ENCODE measurements at places on chromosomes 6 and 20.

- no peak for DNase-seq
Measured at GRCh38 chr6:132511831-132512220, 1.1 kb downstream of the STX7 start.

GRCh38 chr20:50371878-50372769 lies 138.1 kb upstream of the PTPN1 start:
- no peak for DNase-seq

- DNase-seq: no peak
Measured at GRCh38 chr6:104201557-104201956, 658.2 kb downstream of the HACE1 start.

- DNase-seq: no peak
Measured at GRCh38 chr6:116799945-116800344, 28.9 kb downstream of the GPRC6A start.

GRCh38 chr6:135567375-135568083 lies 70.0 kb upstream of the AHI1 start:
- no peak for DNase-seq

GRCh38 chr20:54188132-54188849 lies 14.5 kb upstream of the CYP24A1 start:
- DNase-seq: no peak

- DNase-seq: no peak
Measured at GRCh38 chr20:61664556-61665320, 400.9 kb downstream of the TAF4 start.

- no peak for DNase-seq
Measured at GRCh38 chr6:68069921-68070710, 565.0 kb upstream of the ADGRB3 start.

DNA sequence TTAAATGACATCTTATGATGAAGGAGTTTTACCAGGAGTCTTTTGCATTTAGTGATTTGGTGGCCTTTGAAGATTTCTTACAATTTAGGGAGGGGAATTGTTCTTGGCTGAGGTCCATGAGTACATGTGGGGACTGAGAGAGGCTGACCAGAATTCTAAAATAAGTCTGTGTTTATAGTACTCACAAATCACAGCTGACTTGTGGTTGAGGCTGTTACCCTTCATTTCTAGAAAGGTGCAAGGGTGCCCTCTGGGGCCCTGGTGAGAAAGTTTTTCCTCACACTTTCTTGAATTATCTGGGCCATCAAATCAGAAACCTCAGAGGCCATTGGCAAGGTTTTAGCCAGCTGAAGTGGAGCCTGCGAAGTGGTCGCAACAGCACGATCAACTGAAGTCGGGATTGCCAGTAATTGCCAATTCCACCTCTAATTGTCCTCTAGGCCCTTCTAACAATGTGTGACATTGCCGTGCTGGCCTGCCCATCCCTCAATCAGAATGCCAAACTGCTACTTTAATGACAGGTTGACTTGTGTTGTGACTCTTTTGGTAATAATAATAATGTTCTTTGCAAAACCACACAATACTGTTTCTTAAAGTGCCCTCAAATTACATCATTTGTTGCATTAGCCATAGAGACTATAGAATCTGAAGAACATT lies 221.6 kb downstream of the OGFRL1 start:
- DNase-seq: no peak

DNA sequence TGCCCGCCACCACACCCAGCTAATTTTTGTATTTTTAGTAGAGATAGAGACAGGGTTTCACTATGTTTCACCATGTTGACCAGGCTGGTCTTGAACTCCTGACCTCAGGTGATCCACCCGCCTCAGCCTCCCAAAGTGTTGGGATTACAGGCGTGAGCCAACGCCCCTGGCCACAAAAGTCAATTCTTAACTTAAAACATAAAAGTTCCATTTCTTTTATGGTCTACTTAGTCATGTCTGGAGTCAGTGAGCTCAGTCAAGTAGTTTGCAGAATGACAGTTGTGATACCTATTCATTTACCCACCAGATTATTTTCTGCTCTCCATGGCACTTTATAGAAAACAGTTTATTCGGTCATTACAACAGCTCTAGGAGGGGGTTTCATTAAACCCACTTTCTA lies 103.1 kb upstream of the ESR1 start:
- DNase-seq: no peak

DNA sequence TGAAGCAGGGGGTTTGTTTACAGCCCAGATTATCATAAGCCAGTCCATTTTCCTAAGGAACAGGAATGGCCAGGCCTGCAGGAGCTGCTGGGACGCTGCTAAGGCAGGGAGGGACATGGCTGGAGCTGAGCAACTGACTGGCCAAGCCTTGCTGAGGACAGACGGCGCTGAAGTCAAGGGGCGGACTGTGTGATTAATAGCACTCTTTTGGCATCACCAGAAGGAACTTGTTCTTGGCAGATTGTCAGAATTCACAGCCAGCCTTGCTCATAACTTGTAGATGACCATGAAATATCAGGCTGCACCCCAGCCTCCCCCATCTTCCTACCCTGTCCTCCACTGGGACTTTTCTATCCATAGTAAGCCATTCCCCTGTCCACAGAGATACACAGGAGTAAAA lies 218.8 kb upstream of the RNF24 start:
- no peak for DNase-seq

GRCh38 chr6:122753000-122753687 lies 26.4 kb upstream of the FABP7 start:
- no peak for DNase-seq

- no peak for DNase-seq
Measured at GRCh38 chr20:40991181-40991889, 37.3 kb upstream of the TOP1 start.

GRCh38 chr6:97925504-97925903 lies 642.5 kb upstream of the MMS22L start:
- no peak for DNase-seq

DNA sequence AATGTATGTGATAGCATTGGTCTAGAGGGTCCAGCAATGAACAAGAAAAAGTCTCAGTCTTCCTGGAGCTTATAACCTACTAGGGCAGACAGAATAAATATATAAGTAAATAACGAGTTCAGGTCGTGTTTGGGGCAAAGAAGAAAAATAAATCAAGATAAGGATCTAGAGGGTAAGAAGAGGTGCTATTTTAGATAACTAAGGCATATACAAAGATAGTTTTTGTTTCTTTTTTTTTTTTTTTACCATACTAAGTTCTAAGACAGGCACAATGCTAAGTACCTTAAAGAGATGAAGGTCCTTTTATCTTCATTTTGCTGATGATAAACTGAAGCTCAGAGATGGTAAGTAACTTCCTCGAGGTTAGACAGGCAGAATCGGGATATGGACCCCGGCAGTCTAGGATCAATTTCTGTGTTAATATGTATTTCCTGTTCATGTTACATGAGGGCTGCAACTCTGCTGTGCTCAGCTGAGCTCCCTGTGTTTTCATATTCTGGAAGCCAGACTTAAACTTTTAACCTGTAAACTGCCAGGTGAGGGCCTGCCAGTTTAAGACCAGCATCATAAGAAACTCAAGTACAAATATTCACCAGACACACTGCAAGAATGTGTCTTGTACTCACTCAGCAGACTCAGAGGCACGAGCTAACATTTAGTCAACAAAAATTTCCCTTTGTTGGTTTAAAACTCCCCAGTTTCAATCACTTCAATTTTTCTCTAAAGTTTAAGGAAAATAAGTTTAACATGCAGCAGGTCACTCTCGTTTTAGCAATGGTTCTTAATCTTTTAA lies 23.3 kb downstream of the SESN1 start:
- no peak for DNase-seq

DNA sequence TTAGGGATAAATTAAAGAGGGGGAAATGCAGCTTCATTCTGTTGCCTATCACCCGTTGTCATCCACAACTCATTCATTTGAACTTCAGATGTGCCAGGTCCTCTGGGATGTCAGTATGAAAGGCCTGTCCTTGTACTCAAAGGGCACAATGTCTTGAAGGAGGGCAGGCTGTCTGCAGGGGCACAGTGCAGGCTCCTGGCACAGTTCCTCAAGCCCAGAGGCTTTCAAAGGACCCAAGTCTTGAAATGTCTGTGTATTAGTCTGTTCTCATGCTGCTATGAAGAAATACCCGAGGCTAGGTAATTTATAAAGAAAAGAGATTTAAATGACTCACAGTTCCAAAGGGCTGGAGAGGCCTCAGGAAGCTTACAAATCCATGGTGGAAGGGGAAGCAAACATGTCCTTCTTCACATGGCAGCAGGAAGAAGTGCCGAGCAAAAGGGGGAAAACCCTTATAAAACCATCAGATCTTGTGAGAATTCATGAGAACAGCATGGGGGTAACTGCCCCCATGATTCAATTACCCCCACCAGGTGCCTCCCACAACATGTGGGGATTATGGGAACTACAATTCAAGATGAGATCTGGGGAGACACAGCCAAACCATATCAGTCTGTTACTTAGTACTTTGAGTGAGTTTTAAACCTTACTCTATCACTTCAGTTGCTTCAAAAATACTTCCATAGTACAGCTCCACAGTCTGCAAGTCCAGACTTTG lies 9.4 kb downstream of the SNX9 start:
- no peak for DNase-seq

DNA sequence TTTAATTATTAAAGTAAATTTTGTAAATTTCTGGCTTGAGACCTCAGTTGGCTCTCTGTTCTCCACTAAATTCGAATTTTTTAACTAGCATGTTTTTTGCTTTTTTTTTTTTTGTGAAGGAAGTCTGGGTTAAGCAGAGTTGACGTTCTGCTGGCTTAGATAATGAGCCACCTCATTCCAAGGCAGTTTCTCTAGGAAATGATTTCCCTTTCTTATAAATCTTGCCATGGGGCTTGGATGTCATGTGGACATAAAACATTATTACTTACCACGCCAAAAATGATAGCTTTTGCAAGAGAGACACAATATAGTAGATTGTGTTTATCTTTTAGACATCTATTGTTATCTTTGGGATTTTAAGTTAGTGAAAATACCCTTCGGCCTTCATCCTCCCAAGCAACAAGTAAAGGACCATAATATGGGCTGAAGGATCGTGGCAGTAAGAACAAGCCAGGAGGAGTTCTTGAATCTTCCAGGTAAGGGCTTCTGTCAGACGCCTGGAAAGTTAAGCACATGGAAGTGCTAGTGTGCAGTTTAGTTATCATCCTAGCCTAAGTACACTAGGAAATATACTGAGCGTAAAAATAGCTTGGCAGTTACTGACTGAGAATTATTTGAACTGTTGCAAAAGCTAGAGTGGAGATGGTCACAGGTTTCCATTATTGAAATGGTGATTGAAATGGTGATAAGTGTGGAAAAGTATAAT lies 30.7 kb downstream of the ADGRG6 start:
- DNase-seq: no peak

DNA sequence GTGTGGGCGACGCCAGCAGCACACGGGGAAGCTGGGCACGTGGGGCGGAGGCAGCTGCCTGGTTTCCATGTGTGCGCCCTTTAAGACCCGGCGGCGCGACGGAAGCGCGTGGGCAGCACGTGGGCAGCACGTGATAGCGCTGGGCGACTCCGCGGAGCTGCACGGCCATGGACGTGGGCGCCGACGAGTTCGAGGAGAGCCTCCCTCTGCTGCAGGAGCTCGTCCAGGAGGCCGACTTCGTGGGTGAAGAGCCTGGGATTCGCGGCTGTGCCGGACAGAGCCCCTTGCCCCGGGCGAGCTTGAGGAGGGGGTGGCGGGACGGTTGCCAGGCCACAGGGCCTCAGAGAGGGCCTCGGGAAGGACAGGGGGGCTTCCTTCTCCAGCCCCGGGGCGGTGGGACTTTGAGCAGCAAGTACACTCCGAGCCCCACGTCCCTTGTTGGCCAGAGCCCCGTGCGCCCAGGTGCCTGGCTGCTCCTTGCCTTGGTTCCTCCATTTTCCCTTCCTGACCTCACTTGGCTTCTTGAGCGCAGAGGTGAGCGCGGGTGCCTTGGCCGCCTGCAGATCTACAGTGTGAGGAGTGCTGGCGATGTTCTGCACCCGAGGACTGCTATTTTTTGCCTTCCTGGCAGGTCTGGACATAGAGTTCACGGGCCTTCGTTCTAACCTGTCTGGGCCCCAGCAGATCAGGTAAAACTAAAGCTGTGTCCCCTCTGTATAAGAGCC lies at the start of gene PNLDC1:
TSS of gene PNLDC1 (plus strand) at position 136 of the 725 bp plus-strand sequence. CDS start at position 168, 32 bp downstream.
- DNase-seq: no peak

GRCh38 chr6:26597821-26598220 lies 1.1 kb downstream of the ABT1 start:
- DNase-seq: no peak

- no peak for DNase-seq
Measured at GRCh38 chr6:32192608-32193039, at the start of gene GPSM3. Gene GPSM3 (minus strand): TSS chr6:32192643. CDS start chr6:32192513, 130 bp downstream.

- DNase-seq: no peak
Measured at GRCh38 chr6:56995347-56995902, 40.5 kb downstream of the BEND6 start.

- DNase-seq: no peak
Measured at GRCh38 chr20:38452880-38453624, 17.9 kb upstream of the SNHG17 start.

DNA sequence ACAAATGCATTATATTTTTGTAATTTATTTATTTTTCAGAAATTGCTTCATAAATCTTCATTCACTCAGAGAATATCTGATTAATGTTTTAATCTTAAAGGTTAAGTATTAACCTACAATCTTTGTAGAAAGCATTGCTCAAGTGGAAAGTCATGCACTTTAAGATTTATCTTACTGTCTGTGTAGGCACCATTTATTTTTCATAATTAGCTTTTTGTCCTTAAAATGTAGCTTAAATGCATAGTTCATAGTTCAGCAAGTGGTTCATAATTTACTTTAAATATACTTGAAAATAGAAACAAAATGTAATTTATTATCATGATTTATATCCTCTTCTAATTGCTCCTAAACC lies 397.3 kb downstream of the LAMA2 start:
- DNase-seq: no peak

DNA sequence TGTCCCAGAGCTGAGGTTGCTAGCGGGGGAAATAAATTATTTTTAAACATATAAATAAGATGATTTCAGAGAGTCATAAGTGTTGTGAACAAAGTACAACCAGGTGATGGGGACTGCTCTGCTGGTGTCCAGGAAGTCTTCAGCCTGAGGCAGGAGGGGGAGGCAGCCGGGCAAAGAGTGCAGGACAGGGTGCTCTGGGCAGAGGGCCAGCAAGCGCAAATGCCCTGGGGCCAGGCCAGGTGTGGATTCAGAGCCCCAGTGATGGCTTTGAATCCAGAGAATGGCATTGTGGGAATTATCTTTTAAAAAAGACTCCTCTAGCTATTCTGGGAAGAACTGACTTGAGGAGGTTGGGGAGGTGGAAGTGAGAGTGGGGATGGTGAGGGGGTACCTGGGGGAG lies 1.6 kb downstream of the CLPSL1 start:
- no peak for DNase-seq

GRCh38 chr6:14075095-14075503 lies 42.5 kb upstream of the CD83 start:
- DNase-seq: no peak

DNA sequence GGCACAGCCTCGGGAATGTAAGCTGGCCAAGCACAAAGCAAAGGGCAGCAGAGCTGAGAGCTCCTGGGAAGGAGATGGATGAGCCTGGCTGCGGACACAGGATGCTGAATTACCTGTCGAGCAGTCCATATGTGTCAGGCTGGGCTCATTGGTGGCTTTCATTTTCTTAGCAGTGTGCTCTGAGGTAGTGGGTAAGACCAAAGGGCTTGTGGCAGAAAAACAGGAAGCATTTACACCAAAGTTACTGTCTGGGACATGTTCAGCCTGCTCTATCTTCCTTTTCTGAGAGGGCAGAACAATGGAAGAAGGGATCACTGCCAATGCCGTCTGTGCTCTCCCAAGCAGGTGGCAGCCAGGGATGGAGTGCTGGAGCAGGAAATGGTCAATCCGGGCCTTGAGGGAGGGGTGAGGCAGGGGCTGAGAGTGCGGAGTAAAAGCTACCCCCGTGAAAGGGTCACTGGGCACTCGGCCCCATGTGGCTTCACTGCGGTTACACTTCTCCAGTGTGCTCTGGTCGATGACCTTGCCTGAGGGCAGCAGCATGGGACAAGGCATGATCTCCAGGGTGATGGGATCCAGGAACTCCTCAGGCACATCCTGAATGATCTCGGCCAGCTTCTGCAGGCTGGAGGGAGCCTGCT lies 36.9 kb upstream of the AVP start:
- no peak for DNase-seq
